Inflammatory macrophage (primary cell): ENCODE measurements at places on chromosomes 5 and 9.

DNA sequence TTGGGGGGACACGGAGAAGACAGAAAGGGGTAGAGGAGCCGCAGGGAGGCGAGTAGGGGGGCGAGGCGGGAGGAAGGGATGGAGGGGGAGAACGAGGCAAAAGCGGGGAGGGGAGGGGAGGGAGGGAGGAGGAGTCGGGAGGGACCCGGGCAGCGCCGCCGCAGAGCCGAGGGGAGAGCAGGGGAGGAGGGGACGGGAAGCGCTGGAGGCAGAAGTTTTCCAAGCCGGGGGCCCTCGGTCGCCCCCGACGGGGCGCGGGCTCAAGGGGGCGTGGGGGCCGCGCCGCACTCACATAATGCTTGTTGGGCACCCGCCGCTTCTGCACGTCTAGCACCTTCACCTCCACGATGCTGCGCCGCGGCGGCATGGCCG is 353 bp downstream of the SH3PXD2B start:
- DNase-seq = no peak

GRCh38 chr5:149667084-149667828 is 62.9 kb upstream of the PPARGC1B start:
- DNase-seq = peak; percentile 65

DNA sequence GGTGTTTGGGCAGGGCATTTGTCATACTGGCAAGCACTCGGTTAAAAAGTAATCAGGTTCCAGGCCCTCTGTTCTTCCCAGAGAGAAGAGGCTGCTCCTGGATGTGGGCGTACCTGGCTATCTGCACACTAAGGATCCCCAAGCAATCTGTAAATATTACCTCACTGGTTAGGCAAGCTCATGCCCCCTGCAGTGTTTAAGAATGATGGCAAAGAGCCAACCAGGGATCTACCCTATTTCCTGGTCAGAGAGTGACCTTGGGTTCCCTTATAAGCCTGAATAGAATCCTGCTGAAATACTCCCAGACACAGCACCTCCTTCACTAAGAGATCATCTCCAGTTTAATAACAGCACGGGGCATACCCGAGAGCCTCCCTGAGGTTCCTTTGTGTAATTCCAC is 181.2 kb downstream of the PIK3R1 start:
- no peak for DNase-seq

GRCh38 chr5:54610197-54610944 is 92.8 kb downstream of the SNX18 start:
- DNase-seq = peak; percentile 71

DNA sequence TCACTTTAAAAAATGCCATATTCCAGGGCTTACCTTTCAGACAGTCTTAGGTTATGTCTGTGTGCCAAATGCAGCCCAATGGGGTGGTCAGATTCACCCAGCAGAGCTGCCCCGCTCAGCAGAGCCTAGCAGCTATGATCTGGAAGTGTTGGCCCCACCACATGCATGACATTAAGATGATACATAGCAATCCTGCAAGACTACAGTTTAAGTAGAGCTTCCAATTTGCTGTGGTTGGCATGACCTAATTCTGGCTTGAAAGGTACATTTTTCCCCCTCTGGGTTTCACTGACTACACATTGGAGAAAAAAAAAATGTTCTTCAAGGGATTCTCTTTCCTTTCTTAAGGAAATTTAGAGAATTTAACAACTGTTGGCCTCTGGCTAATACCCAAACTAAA is 22.5 kb downstream of the MEF2C start:
- DNase-seq = no peak
